Osteocyte (in vitro differentiated cells): ENCODE measurements at places on chromosomes 2 and 18. TPM values are rescaled to one million over a fixed set of nuclear protein-coding genes. Genes with fewer than 3 reads are reported as not detected.
A peak's percentile ranks its signal among the peaks of the same experiment; 100 is the strongest.

DNA sequence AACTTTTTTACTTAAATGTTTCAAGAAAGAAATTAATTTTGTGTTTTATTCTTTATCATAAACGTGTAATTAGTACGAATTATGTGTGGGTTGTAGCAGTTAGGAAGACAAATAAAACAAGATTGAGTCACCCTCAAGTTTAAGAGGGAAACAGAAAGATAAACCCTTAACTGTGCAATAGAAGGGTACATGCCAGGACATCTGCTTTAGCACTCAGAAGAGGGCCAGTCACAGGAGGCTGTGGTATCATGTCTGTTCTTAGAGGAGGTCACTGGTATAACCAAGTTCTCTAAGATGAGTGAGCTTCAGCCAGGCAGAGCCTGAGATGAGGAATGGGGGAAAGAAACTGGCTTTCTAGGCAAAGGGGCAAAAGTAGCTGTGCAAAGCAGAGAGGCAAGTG, 42.4 kb upstream of the GRHL1 start:
- no peak for DNase-seq
- H3K36me3 ChIP-seq = peaks cover 25% of the 10 kb centered on the region
- H3K27ac ChIP-seq = no peak overlapping the region
- no peaks in the 10 kb centered on the region for H3K27me3 ChIP-seq

Gene STPG4
- 0.37 and 0.56 TPM in 2 replicates for total RNA-seq

Gene SCRN3
- total RNA-seq = 35.1 and 35.2 TPM in 2 replicates

DNA sequence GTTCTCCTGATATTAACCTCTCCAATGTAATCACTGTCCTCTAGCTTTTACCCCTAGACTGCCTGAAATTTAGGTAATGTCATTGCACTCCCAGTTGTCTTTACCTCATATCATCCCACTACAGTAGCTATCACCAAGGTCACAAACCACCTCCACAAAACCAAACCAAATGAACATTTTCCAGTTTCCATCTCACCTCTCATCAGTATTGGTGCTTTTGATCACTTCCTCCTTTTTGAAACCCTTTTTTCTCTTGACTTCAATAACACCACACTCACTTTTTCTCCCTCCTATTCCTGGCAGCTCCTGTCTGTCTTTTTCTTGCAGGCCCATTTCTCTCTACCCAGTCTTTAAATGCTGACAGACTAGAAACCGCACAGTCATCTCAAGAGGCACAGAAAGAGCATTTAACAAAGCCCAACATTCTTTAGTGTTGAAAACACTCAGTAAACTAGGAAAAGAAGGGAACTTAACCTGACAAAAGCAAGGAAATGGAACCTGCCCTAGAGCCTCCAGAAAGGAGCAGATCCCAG, 95.9 kb upstream of the SIX2 start:
- no peaks in the 10 kb centered on the region for H3K27me3 ChIP-seq
- H3K4me1 ChIP-seq = peaks cover 15% of the 10 kb centered on the region
- no peak for DNase-seq
- H3K36me3 ChIP-seq = no peaks in the 10 kb centered on the region
- H3K27ac ChIP-seq = no peak overlapping the region
- H3K4me3 ChIP-seq = no peak overlapping the region

- H3K27ac ChIP-seq = no peak overlapping the region
- no peak for DNase-seq
- H3K4me3 ChIP-seq = no peak overlapping the region
- H3K4me1 ChIP-seq = peaks cover 13% of the 10 kb centered on the region
- H3K27me3 ChIP-seq = peaks cover 21% of the 10 kb centered on the region
These were observed 73.4 kb downstream of the CDCA7 start for GRCh38 chr2:173427887-173428668.

Gene RNF125
- 0.13 and 0.29 TPM in 2 replicates for total RNA-seq

- H3K27me3 ChIP-seq = peaks cover 91% of the 10 kb centered on the region
- no peak overlapping the region for H3K4me3 ChIP-seq
- no peak for DNase-seq
- H3K36me3 ChIP-seq = peaks cover 1% of the 10 kb centered on the region
These were observed 714 bp downstream of the HOXD10 start for GRCh38 chr2:176117162-176117822.

Gene RPRM
- not detected in 2 replicates for total RNA-seq

DNA sequence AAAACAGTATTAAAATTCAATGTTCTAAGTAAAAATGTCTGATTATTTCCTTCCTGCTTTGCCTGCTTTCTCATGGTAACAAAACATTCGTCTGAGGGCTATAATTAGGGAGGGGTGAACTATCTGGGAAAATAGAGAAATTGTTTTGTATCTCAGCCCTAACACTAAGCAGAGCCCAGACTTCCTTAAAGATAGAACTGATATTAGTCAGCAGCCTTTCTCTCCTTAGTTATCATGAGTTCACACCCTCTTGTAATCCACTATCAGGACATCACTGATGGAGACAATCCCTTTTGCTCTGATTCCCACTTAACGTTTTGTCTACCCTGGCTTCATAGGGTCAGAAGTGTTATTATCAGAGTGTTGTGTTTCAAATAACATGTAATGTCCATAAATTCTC, 701.1 kb upstream of the ZEB2 start:
- H3K27ac ChIP-seq = no peak overlapping the region
- no peaks in the 10 kb centered on the region for H3K4me1 ChIP-seq
- no peak for DNase-seq
- no peak overlapping the region for H3K4me3 ChIP-seq
- no peaks in the 10 kb centered on the region for H3K36me3 ChIP-seq
- no peaks in the 10 kb centered on the region for H3K27me3 ChIP-seq

DNA sequence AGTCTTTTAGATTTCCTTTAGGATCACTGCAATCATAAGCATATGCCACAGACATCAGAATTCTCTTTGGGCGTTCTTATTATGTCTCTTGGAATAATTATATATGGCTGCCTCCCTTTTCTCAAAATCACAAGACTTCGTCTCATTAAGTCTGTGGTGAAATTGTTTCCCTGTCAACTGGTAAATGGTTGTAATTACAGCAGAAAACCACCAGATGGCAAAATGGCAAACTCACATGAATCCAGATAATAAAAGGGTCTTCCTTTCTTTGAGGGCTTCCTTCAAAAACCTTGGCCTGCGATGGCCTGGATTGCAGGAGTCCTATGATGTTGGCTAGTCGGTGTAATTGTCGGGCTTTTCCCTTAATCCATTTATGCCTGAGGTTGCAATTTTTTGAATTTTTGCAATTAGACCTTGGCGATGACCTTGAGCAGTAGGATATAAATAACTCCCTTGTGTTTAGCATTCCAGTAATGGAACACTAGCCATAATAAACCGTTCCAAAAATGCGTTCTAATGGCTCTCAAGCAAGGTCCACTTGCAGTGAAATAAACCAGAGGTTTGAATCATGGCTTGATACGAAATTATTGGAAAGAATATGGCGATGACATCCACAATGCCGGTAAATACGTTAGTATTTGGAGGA, 656.4 kb downstream of the MBD2 start:
- H3K27me3 ChIP-seq = no peaks in the 10 kb centered on the region
- no peak overlapping the region for H3K4me3 ChIP-seq
- no peak for DNase-seq
- no peaks in the 10 kb centered on the region for H3K4me1 ChIP-seq

Gene UCN
- 2.6 and 4.1 TPM in 2 replicates for total RNA-seq

Gene C2orf81
- 2.4 and 2.8 TPM in 2 replicates for total RNA-seq

GRCh38 chr2:10482460-10482859, 34.3 kb upstream of the ODC1 start:
- H3K36me3 ChIP-seq = no peaks in the 10 kb centered on the region
- no peak overlapping the region for H3K27ac ChIP-seq
- H3K4me1 ChIP-seq = no peaks in the 10 kb centered on the region
- H3K27me3 ChIP-seq = peaks cover 70% of the 10 kb centered on the region
- DNase-seq = no peak

- H3K4me3 ChIP-seq = no peak overlapping the region
- H3K27me3 ChIP-seq = no peaks in the 10 kb centered on the region
- no peak for DNase-seq
- peaks cover 28% of the 10 kb centered on the region for H3K4me1 ChIP-seq
- no peak overlapping the region for H3K27ac ChIP-seq
These were observed 30.1 kb downstream of the SH2D6 start for GRCh38 chr2:85448461-85449213.

- H3K27ac ChIP-seq = no peak overlapping the region
- DNase-seq = no peak
These were observed 25.3 kb downstream of the IL1F10 start for GRCh38 chr2:113092864-113093612.

Gene FSHR
- total RNA-seq = not detected in 2 replicates

DNA sequence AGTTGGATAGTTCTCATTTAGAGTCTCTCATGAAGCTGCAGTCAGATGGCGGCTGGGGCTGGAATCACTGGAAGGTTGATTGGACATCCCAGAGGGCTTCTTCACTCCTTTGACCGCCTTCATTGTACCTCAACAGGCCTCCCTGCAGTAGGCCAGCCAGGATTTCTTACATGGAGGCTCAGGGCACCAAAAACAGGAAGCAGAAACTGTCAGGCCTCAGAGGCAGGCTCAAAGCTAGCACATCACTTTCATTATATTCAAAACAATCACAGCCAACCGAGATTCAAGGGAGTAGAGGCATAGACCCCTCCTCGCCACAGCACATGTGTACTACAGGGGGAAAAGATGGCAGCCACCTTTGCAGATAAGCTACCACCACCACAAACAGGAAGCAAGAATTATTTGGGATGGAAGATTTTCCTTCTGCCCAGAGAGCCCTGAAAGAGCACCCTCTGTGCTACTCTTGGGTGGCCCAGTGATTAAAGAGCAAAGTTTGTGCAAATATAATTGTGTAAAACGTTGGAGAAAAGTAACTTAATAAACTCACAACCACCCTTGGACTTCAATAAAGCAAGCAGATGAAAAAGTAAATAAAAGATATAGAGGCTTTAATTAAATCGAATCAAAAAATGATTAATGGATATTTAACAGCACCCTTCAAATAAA, 155.3 kb downstream of the GFPT1 start:
- no peak for DNase-seq
- no peaks in the 10 kb centered on the region for H3K4me1 ChIP-seq
- no peak overlapping the region for H3K27ac ChIP-seq

Gene CTAGE1
- not detected in 2 replicates for total RNA-seq

Gene C1GALT1C1L
- not detected in 2 replicates for total RNA-seq

DNA sequence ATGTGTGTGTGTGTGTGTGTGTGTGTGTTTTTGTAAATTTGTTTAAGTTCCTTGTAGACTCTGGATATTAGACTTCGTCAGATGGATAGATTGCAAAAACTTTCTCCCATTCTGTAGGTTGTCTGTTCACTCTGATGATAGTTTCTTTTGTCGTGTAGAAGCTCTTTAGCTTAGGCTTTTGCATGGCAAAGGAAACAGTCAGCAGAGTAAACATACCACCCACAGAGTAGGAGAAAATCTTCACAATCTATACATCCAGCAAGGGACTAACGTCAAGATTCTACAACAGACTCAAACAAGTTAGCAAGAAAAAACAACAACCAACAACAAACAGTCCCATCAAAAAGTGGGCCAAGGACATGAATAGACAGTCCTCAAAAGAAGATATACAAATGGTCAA, 336.7 kb upstream of the ATP5MC3 start:
- no peak for DNase-seq
- H3K27me3 ChIP-seq = no peaks in the 10 kb centered on the region
- H3K36me3 ChIP-seq = no peaks in the 10 kb centered on the region
- no peak overlapping the region for H3K4me3 ChIP-seq
- H3K4me1 ChIP-seq = no peaks in the 10 kb centered on the region

DNA sequence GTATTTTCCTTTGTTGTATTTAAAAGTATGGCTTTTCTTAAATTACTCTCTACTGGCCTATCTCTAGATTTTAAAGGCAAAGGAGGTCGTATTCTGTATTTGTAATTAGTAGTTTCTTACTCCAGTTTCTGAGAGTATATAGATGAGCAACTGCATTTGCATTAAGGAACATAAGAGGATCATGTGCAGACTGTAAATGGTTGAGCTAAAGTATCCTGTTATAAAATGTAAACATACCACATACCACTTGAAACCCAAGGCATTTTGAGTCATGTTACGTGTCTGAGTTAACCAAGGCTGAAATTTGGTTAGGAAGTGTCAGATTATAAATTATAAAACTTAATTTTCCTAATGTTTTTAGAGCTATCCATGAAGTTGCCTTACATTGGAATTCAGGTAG, 76.3 kb downstream of the GPD2 start:
- no peak for DNase-seq
- H3K36me3 ChIP-seq = peaks cover 10% of the 10 kb centered on the region
- H3K4me3 ChIP-seq = no peak overlapping the region
- no peak overlapping the region for H3K27ac ChIP-seq
- H3K27me3 ChIP-seq = no peaks in the 10 kb centered on the region

DNA sequence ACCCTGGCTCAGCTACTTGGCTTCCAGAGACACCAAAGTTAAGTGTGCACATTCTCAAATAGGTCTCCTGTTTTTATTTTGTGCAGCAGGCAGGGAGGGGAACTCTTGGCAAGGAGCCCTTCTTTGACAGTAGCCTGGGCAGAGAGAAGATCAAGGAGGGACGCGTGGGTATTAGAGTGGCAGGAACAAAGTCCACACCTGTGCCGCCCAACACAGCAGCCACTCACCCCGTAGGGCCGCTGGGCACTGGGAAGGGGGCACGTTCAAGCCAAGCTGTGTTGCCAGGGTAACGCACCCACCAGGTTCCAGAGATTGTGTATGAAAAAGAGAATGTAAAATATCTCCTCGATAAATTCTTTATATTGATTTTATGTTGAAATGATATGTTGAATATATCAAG, 229.3 kb upstream of the AGAP1 start:
- H3K4me3 ChIP-seq = no peak overlapping the region
- H3K36me3 ChIP-seq = no peaks in the 10 kb centered on the region
- DNase-seq = no peak
- H3K27ac ChIP-seq = no peak overlapping the region
- peaks cover 34% of the 10 kb centered on the region for H3K4me1 ChIP-seq
- no peaks in the 10 kb centered on the region for H3K27me3 ChIP-seq

Gene UGT1A8
- not detected in 2 replicates for total RNA-seq

DNA sequence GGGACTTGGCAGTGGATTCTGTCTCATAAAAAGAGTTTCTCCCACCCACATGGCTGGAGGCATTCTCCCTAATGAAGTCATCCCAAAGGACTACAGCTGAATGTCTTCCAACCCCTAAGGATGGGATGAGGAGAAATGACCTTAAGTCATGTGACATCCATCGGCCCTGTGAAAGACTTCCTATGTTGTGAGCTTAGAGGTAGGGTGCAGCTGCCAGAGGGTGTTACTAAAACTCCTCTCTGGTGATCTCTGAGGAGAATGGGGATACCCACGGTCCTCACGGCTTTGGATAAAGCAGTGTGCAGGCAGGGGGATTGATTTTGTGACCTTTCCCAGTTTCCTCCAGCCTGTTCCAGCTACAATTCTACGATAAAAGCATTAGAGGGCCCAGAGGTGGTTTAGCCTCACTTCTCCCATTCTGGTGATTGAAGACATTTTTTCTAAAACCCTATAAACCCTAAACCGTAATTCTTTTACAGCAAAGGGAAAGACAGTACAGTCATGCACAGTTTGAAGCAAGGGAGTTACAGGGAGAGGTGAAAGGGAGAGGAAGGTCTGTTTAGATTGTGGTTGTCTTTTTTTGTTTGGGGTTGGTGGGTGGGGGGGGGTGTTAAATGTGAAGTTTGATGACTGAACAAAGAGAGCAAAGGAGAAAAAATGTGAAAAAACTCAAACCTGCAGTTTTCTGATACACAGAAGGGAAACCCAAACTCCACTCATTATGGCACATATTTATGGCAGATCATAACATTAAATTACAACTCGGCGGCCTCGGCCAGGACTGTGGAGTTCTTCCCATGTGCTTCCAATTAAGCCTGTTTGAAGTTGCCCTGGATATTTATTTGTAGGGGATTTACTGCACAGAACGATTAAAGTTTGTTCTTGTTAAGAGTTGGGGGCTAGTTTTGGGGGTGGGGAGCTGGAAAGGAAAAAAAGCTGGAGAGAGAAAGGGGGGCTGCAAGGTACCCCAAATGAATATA, 26.6 kb upstream of the SLC14A2 start:
- DNase-seq = no peak
- peak overlapping the region; percentile 92 for H3K27ac ChIP-seq
- peak overlapping the region; percentile 22 for H3K4me3 ChIP-seq
- H3K36me3 ChIP-seq = peaks cover 2% of the 10 kb centered on the region
- peaks cover 4% of the 10 kb centered on the region for H3K27me3 ChIP-seq

Gene TSPYL6
- total RNA-seq = not detected in 2 replicates

Gene CDC42EP3
- total RNA-seq = 40.9 and 46.2 TPM in 2 replicates
